ENCODE measurements at places on chromosomes 5 and 9. TPM values are rescaled to one million over a fixed set of nuclear protein-coding genes. Genes with fewer than 3 reads are reported as not detected.
A peak's percentile ranks its signal among the peaks of the same experiment; 100 is the strongest.

The GLRA1 gene
- not detected for total RNA-seq

The NR4A3 gene
- 3.5 TPM for total RNA-seq

The PTGER4 gene
- 30.5 TPM for total RNA-seq

The S100Z gene
- not detected for total RNA-seq

The C5orf52 gene
- total RNA-seq = not detected

The SURF4 gene
- 125 TPM for total RNA-seq

The ACER2 gene
- total RNA-seq = 18.8 TPM

DNA sequence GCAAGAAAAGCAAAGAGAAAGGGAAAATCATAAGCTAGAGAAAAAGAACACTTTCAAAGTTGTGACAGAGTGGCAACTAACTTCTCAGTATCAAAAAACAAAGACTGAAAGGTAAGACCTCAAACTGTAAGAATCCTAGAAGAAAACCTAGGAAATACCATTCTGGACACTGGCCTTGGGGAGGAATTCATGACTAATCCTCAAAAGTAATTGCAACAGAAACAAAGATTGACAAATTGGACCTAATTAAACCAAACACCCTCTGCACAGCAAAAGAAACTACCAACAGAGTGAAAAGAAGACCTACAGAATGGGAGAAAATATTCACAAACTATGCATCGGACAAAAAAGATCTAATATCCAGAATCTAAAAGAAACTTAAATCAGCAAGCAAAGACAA lies 79.1 kb downstream of the FEM1C start:
- DNase-seq = no peak
- no peak overlapping the region for H3K27ac ChIP-seq
- peaks cover 14% of the 10 kb centered on the region for H3K4me1 ChIP-seq
- H3K4me3 ChIP-seq = no peak overlapping the region
- no peaks in the 10 kb centered on the region for H3K27me3 ChIP-seq

- no peak for DNase-seq
- no peaks in the 10 kb centered on the region for H3K27me3 ChIP-seq
- no peaks in the 10 kb centered on the region for H3K36me3 ChIP-seq
- H3K27ac ChIP-seq = no peak overlapping the region
- no peak overlapping the region for H3K4me3 ChIP-seq
Measured at GRCh38 chr5:125422342-125422741, 675.9 kb upstream of the ZNF608 start.

GRCh38 chr5:57594436-57594835 lies 111.8 kb upstream of the ACTBL2 start:
- DNase-seq = no peak
- no peak overlapping the region for H3K27ac ChIP-seq
- H3K4me1 ChIP-seq = no peaks in the 10 kb centered on the region

DNA sequence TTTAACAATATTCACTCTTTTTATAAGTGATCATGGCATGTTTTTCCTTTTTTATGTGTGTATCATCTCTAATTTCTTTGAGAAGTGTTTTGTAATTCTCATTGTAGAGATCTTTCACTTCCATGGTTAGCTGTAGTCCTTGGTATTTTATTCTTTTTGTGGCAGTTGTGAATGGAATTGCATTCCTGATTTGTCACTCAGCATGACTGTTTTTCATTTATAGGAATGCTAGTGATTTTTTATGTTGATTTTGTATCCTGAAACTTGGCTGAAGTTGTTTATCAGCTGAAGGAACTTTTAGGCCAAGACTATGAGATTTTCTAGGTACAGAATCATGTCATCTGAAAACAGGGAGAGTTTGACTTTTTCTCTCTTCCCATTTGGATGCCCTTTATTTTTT lies 13.1 kb upstream of the SPINK13 start:
- H3K27me3 ChIP-seq = no peaks in the 10 kb centered on the region

GRCh38 chr9:100448266-100448665 lies 21.3 kb downstream of the MSANTD3 start:
- DNase-seq = no peak
- peaks cover 24% of the 10 kb centered on the region for H3K36me3 ChIP-seq
- no peak overlapping the region for H3K4me3 ChIP-seq
- no peak overlapping the region for H3K27ac ChIP-seq
- no peaks in the 10 kb centered on the region for H3K27me3 ChIP-seq

- H3K27me3 ChIP-seq = no peaks in the 10 kb centered on the region
- no peak overlapping the region for H3K27ac ChIP-seq
- H3K36me3 ChIP-seq = peaks cover 5% of the 10 kb centered on the region
- no peak for DNase-seq
- no peak overlapping the region for H3K4me3 ChIP-seq
- no peaks in the 10 kb centered on the region for H3K4me1 ChIP-seq
Measured at GRCh38 chr9:133855802-133856521, 117.8 kb upstream of the SARDH start.

GRCh38 chr9:92633614-92634278 lies 36.2 kb downstream of the IPPK start:
- H3K4me1 ChIP-seq = peaks cover 15% of the 10 kb centered on the region
- H3K4me3 ChIP-seq = no peak overlapping the region
- no peaks in the 10 kb centered on the region for H3K27me3 ChIP-seq
- H3K36me3 ChIP-seq = peaks cover 87% of the 10 kb centered on the region
- H3K27ac ChIP-seq = no peak overlapping the region
- peak; percentile 52 for DNase-seq

DNA sequence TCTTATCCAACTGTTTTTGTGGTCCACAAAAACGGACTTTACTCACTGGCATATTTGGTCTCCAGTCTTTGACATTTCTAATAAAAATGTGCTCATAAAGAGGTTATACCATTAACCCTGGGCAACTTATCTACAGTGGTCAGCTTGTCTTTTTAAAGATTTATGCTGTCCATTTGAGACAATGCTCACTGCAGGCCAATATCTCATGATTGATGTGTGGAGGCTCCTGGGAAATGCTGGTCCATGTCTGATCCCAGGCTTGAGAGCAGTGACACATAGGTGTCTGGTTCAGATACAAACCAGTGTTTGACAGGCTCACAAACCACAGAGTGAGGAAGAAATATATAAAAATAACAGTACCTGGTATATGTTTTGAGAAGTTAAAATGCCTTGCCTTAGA lies 180.7 kb downstream of the TARS1 start:
- H3K36me3 ChIP-seq = no peaks in the 10 kb centered on the region
- no peak for DNase-seq
- no peaks in the 10 kb centered on the region for H3K4me1 ChIP-seq
- H3K27me3 ChIP-seq = no peaks in the 10 kb centered on the region
- H3K4me3 ChIP-seq = no peak overlapping the region

DNA sequence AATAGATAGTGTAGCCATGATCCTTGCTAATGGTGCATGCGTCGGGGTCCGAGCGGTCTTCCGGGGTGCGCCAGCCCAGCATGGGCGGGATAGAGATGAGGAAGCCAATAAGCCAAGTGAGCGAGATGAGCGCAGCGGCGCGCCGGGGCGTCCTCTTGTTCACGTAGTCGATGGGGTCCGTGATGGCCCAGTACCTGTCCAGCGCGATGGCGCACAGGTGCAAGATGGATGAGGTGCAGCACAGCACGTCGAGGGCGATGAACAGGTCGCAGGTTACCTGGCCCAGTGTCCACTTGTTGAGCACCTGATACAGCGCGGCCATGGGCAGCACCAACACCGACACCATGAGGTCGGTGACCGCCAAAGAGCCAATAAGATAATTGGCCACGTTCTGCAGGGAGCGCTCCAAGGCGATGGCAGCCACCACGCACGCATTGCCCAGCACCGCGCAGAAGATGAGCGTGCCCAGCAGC lies 1.1 kb downstream of the HTR1A start:
- H3K4me3 ChIP-seq = no peak overlapping the region
- no peaks in the 10 kb centered on the region for H3K4me1 ChIP-seq
- DNase-seq = no peak
- peaks cover 37% of the 10 kb centered on the region for H3K27me3 ChIP-seq

DNA sequence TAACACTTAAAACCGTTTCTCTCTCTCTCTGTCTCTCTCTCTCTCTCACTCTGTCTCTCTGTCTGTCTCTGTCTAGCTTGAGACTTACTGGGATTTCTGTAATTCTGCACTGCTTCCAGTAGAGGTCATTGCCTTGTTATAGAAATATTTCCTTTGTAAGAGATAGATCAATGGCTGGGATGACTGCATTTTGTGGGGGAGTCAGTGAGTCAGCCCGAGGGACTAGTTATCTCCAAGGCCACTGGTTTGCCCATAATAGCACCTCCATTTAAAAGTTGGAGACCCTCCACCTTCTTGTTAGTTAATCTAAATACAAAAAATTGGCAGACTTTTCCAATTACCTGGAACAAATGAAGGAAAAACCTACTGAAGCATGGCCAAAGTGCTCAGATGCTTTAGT lies 547.2 kb downstream of the LRRC70 start:
- no peaks in the 10 kb centered on the region for H3K36me3 ChIP-seq
- no peaks in the 10 kb centered on the region for H3K4me1 ChIP-seq
- no peaks in the 10 kb centered on the region for H3K27me3 ChIP-seq

DNA sequence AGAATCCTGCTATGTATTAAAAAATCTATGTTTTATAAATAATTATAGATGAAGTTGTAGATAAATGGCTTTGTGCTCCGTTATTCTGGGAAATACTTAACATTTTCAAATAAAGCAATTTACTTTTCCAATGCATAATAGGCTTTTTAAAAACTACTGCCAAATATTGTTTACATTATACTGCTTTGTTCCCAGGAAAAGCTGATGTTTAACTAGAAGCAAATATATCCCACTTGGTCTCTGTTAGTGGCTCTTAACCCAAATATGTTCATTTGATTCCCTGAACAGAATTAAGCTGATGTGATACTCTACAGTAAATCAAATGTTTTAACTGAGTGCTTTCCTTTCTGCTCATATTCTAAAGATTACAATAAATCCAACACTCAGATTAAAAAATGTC lies 326.3 kb downstream of the SLCO4C1 start:
- no peak for DNase-seq
- no peaks in the 10 kb centered on the region for H3K27me3 ChIP-seq
- no peaks in the 10 kb centered on the region for H3K4me1 ChIP-seq
- H3K27ac ChIP-seq = no peak overlapping the region
- no peaks in the 10 kb centered on the region for H3K36me3 ChIP-seq

DNA sequence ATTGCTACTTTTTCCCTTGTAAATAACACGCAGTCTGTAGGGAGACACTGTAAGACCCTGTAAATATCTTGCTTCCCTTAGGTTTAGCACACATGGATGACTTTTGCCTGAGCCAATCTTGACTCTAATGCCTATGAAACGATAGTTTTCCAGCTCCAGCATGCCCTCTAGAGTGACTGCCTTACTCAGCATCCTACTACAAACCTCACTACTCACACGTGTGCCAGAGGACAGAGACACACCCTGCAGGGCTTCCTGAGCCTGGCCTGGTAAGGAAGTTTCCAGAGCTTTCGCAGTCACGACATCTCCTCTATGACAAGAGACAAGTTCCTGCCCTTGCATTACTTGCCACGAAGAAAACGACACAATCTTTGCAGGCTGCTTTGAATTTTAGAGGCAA lies 138.1 kb downstream of the ATPSCKMT start:
- no peaks in the 10 kb centered on the region for H3K36me3 ChIP-seq
- no peaks in the 10 kb centered on the region for H3K27me3 ChIP-seq
- no peak overlapping the region for H3K4me3 ChIP-seq
- DNase-seq = no peak

DNA sequence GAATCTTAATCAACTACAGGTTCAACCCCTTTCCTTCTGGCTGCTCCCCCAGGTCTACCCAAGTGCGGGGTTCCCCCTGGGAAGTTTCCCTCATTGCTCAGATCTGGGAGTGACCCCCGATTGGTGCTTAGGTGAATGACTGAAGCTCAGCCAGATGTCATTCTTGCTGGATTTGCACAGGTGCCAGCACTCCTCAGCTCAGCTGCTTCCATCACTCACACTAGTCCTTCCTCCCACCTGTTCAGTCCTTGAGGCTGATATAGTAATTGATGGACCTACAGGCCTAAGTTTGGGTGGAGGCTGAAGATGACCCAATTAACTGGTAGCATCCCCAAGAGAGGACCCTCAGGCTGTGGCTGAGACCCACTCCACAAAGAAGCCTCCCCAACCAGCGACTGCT lies 32.9 kb downstream of the PRLR start:
- no peak overlapping the region for H3K4me3 ChIP-seq
- H3K27me3 ChIP-seq = no peaks in the 10 kb centered on the region
- H3K27ac ChIP-seq = no peak overlapping the region
- DNase-seq = no peak
- peaks cover 26% of the 10 kb centered on the region for H3K4me1 ChIP-seq

GRCh38 chr9:130142641-130143040 lies 29.6 kb upstream of the NCS1 start:
- no peak overlapping the region for H3K4me3 ChIP-seq
- H3K27ac ChIP-seq = no peak overlapping the region
- H3K27me3 ChIP-seq = no peaks in the 10 kb centered on the region
- H3K36me3 ChIP-seq = no peaks in the 10 kb centered on the region

GRCh38 chr5:78269088-78269703 lies 25.3 kb downstream of the AP3B1 start:
- H3K36me3 ChIP-seq = peaks cover 19% of the 10 kb centered on the region
- H3K4me1 ChIP-seq = peaks cover 2% of the 10 kb centered on the region
- DNase-seq = no peak
- no peaks in the 10 kb centered on the region for H3K27me3 ChIP-seq

DNA sequence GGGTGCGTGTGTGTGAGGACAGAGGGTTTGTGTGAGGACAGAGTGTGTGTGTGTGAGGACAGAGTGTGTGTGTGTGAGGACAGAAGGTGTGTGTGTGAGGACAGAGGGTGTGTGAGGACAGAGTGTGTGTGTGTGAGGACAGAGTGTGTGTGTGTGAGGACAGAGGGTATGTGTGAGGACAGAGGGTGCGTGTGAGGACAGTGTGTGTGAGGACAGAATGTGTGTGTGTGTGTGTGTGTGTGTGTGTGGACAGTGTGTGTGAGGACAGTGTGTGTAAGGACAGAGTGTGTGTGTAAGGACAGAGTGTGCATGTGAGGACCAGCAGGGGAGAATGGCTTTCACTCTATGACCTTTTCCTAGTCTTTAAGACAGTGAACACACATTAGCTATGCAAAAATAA lies 63.1 kb upstream of the UBAC1 start:
- no peaks in the 10 kb centered on the region for H3K27me3 ChIP-seq
- peaks cover 16% of the 10 kb centered on the region for H3K4me1 ChIP-seq
- no peak overlapping the region for H3K4me3 ChIP-seq
- H3K27ac ChIP-seq = peak overlapping the region; percentile 12
- DNase-seq = no peak

GRCh38 chr5:33367416-33367815 lies 73.3 kb upstream of the TARS1 start:
- H3K4me1 ChIP-seq = peaks cover 3% of the 10 kb centered on the region
- no peak overlapping the region for H3K4me3 ChIP-seq
- no peak for DNase-seq
- no peak overlapping the region for H3K27ac ChIP-seq
- no peaks in the 10 kb centered on the region for H3K27me3 ChIP-seq

GRCh38 chr5:33975852-33976251 lies 8.6 kb downstream of the SLC45A2 start:
- no peak overlapping the region for H3K27ac ChIP-seq
- no peaks in the 10 kb centered on the region for H3K27me3 ChIP-seq
- H3K36me3 ChIP-seq = no peaks in the 10 kb centered on the region

DNA sequence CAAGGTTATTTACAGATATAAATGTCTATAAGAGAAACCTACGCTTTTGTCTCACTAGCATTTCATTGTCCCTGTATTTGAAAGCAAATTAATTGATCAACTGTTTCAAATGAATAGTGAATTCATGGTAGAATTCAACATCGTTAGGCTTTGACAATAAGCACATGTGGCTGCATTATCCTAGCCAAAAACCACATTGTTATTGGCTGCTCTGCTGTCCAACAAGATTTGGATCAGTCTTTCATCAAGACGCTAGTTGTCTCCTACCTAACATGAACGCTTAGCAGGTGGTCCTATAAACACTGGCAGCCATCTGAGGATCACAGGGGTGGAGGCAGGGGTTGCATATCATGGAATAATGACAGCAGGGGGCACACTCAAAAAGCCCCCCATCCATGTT lies 455.0 kb downstream of the CTNND2 start:
- no peak overlapping the region for H3K27ac ChIP-seq
- DNase-seq = no peak
- H3K4me3 ChIP-seq = no peak overlapping the region
- H3K4me1 ChIP-seq = no peaks in the 10 kb centered on the region
- H3K36me3 ChIP-seq = no peaks in the 10 kb centered on the region
- no peaks in the 10 kb centered on the region for H3K27me3 ChIP-seq

All from suprapubic skin (tissue), 4 donors.